NCI-H1417 (cell line): ENCODE measurements at places on chromosomes 2 and 18.

GRCh38 chr18:65415098-65415497, 335.7 kb upstream of the CDH7 start:
- peak; percentile 30 for DNase-seq

- no peak for DNase-seq
Measured at GRCh38 chr2:186891185-186891621, 42.2 kb upstream of the ZSWIM2 start.

- DNase-seq, result no peak
Measured at GRCh38 chr18:26479065-26479680, 69.2 kb downstream of the KCTD1 start.

- no peak for DNase-seq
Measured at GRCh38 chr2:43265421-43265820, 39.0 kb upstream of the ZFP36L2 start.

DNA sequence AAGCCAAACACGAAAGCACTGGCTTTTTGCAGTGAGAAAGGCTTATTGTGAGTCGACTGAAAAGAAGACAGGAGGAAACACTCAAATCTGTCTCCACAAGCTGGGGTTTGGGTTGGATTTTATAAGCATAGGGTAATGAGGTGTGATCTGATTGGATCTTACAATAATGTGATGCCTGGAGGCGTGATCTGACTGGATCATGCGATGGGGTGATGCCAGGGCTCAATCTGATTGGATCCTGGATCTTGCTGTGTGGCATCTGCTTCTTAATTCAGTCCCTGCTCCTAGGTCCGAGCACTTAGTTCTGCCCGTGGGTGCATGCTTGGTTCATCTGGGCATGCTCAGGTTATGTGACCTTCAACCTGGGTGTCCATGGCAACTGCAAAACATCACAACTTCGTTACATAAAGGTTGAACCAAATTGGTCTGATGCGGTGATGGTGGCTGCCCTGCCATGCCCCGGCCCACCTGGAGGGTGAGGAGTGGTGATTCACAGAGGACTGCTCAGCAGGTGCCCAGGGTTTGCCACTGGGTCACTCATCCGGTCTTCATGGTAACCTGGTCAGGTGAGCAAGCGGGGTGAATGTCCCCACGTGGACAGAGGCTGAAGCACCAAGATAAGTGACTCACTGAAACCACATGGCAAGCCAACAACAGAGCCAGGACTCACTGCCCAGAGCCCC, 111.0 kb downstream of the KCNF1 start:
- peak; percentile 65 for DNase-seq

GRCh38 chr2:207475546-207475945, 54.2 kb upstream of the CREB1 start:
- DNase-seq, result no peak

DNA sequence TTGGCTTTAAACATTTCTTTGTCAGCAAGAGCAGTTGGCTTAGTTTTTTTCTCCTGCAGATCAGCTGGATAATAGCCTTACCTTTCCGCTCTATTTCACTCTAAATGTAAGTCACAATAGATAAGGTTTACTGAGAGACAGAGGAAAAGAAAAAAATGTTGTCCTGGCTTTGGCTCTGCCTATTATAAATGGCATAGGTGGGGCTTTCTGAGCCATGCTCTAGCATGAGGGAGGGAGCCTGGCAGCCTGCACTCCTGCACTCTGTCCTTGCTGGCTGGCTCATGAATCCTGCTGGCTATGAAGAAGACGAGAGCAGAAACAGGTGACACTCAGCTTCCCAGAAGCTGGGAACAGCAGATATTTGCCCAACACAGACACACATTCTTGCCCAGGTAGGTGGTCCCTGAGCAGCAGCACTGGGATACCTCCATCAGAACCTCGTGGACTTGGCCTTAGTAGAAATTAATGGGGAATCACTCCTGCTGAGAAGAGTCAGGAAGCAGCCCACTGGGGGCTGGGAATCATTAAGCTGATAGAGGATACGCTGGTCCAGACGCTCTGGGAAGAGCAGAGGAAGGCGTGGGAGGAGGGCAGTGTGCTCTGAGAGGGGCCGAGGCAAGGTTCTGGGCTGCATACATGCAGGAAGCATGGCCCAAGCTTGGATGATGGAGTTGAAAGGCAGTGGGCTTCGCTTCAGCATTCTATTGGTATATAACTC, 514.4 kb upstream of the HS6ST1 start:
- peak; percentile 45 for DNase-seq

- DNase-seq, result no peak
Measured at GRCh38 chr18:76410033-76410432, 85.0 kb downstream of the ZNF516 start.

- DNase-seq, result peak; percentile 29
Measured at GRCh38 chr2:230902180-230902899, 22.7 kb downstream of the GPR55 start.

DNA sequence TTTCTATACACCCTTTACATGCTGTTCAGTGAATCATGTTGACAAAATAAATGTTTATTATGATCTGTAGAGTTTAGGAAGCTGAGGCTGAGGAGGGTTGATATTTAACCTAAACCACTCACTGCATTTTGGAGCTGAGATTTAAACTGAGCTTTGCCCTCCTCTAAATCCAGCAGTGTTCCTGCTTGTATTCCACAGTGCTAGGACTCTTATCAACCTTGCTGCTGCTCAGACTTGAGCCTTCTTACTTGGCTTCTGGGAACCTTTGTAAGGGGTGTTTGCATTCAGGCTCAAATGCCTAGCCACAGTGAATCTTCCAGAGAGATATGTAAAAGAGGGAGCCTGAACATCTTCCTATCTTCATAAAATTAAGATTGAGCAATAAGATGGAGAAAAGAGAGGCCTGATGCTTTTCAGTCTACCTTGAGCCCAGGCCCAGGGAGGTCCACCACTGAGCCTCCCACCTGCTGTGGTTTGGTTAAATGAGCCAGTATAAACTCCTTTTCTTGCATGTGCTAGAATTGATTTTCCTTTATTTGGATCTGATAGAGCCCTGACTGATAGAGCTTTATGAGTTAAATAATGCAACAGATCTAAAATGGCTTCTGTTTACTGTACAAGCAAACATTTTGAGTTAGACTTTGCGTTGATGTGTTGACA, 149.7 kb downstream of the GULP1 start:
- DNase-seq, result no peak

DNA sequence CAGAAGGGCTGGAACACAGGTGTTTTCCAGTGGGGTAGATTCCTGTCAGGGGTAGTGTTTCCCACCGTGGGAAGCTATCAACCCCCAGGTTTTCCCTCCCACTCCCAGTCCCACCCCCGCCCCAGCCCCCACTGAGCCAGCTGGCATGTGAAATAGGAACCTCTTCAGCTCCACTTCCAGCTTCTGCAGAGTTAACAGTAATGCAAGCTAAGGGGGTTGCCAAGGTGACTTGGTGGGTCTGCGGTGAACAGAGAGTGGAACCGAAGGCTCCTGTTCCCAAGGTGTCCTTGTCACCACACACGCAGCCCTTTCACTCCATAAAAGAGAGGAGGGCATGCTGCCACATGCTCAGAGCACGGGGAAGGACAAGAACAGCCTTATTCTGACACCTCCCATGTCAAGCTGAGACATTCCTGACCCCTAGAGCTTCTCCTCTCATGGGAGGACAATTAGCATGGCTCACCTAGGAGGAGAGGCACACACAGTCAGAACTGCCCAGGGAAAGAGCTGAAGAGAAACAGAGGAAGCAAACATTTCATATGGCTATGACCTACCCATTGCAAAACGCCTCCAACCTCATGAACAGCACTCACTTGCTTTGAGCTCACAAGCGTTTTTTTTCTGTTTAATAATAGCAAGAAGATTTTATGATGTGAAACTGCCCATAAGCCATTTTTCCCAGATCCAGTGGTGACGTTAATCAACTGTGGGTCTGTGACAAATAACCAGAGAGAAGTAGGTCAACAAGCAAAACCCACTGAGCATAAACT, 39.8 kb upstream of the TBC1D8 start:
- DNase-seq, result peak; percentile 75

GRCh38 chr18:59033359-59033758, 106.3 kb upstream of the SEC11C start:
- no peak for DNase-seq

- DNase-seq, result no peak
Measured at GRCh38 chr2:44470151-44470550, 108.4 kb downstream of the CAMKMT start.

DNA sequence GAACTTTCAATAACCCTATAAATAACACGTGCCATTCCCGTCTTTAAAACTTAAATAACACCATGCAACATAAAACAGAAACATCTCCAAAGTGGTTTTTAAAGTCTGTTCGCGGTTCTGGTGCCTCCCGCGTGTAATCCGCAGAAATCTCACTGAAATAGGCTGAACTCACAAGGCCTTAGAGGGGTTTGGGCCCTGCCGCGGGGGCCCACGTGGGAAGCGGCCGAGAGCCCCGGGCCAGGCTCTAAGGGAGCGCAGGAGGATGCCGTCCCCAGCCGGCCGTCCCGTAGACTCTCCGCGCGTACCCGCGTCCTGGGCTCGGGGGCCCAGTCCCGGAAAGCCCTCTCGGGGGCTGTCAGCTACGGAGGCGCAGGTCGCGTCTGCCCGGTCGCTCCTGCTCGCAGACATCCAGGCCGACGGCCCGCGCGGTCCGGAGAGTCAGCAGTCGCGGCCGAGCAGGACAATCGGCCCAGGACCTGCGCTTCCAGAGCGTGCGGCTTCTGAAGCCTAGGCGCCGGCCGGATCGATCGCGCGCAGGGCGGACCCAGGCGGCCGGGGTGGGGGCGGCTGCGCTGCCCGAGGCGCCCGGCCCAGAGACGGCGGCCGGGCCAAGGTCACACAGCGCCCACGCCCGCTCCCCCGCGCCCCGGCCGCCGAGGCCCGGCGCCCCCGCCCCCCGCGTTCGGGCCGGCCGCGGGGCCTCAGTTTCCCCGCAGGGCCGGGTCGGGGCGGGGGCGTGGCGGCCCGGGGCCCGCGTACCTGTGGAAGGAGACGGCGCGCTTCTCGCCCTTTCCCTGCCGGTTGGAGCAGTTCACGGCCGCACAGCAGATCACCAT, 558 bp downstream of the THAP4 start:
- DNase-seq, result peak; percentile 44

- DNase-seq, result no peak
Measured at GRCh38 chr2:74910245-74910644, 48.2 kb upstream of the POLE4 start.

DNA sequence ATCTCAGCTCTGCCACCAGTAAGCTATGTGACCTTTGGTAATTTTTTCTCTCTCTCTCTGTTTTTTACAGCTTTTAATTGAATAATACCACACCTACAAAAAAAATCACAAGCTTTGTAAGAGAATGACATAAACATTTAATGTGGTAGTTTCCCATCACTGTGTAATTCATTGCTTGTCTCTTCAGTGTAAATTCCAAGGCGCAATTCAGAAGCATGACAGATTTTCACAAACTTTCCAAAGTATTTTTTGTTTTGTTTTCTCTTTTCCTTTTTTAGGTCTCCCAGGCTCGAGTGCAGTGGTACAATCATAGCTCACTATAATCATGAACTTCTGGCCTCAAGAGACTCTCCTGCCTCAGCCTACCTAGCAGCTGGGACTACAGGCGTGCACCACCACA, 25.0 kb upstream of the PPM1B start:
- no peak for DNase-seq
